ENCODE measurements at places on chromosomes 5 and 9. TPM values are rescaled to one million over a fixed set of nuclear protein-coding genes. Genes with fewer than 3 reads are reported as not detected.

DNA sequence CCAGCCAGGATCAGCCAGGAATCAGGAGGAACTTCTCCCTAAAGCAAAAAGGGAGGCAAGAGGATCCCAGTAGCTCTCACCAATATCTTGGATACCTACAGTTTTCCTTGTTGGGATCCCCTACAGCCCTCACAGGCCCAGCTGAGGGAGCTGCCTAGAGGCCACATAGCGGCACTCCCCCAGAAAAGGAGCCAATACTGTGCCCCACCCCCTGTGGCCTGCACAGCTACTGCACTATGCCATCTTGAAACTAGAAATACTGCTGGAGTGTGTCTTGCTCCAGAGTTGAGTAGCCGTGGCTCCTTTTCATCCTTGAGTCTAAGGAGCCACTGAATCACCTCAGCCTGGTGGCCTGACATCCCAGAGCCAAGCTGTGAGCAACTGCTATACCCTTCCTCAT lies 22.3 kb upstream of the TRPM6 start:
- no peak for DNase-seq

The TMEM215 gene
- not detected for polyA plus RNA-seq

DNA sequence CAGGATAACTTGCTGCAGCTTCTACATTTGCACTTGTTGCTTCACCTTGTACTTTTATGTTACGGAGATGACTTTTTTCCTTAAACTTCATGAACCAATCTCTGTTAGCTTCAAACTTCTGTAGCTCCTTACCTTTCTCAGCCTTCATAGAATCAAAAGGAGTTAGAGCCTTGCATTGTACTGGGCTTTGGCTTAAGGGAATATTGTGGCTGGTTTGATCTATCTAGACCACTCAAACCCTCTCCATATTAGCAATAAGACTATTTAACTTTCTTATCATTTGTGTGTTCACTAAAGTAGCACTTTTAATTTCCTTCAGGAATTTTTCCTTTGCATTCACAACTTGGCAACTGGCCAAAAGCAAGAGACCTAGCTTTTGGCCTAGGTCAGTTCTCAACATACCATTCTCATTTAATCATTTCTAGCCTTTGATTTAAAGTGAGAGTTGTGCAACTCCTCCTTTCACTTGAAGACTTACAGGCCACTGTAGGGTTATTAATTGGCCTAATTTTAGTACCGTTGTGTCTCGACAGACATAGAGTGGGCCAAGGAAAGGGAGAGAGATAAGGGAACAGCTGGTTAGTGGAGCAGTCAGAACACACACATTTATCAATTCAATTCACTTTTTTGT lies 63.7 kb downstream of the SHOC1 start:
- DNase-seq: no peak

- DNase-seq: no peak
These were observed 30.6 kb downstream of the SYK start for GRCh38 chr9:90832261-90832660.

DNA sequence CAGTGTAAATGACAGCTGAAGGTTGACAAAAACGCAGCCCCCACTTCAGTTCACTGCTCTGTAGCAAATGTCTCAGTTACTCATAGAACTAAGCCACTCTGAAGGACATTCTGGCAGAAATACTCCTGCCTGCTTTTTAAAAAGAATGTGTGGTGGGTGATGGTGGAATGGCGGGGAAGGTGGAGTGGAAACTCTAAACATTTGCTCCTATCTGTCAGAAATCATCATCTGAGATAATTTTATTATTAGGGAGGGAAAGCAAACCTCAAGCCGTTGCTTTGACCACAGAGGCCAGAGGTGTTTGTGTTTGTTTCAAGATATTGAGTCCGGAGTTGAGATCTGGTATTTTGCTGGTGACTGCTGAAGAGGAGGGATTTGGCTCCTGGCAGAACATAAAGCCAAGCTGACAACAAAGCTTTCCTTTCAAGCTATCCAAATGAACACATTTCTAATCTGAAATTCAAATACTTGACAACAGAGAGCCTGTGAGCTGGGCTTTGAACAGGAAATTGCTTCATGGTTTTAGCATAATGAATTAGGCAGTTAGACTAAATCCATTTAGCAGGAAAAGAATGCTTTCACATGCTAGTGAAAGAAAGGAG lies 362.7 kb downstream of the CSNK1G3 start:
- peak; percentile 14 for DNase-seq

- no peak for DNase-seq
These were observed 204.2 kb downstream of the ARHGAP26 start for GRCh38 chr5:142974409-142974808.

The ENTPD2 gene
- 0.96 TPM for polyA plus RNA-seq

DNA sequence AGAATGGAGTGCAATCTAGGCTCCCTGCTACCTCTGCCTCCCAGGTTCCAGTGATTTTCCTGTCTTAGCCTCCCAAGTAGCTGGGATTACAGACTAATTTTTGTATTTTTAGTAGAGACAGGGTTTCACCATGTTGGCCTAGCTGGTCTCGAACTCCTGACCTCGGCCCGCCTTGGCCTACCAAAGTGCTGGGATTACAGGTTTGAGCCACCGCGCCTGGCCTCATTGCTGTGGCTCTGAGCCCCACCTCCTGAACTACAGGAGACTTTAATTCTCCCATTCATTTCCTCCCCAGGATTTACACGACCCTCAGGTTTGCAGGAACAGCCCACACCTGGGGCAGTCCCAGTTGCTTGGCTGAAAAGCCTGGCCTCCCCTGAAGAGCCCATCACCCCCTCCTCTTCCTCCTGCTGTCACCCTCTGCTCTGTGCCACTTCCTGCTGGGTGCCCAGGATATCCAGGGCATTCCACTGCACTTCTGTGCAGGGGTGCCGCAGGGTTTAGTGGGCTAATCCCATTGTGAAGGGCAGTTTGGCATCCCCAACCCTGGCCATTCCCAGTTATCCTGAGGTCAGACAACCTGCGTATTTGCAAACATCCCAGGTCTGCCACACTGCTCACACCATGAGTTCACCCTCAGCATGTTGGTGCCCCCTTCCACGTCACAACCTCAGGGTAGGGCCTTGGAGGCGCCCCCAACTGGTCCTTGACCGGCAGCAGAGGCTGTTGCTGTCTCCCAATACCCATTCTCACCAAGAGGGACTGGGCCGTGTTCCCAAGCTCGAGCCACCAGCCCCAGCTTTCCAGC lies 265.0 kb upstream of the IRX4 start:
- DNase-seq: no peak

The DROSHA gene
- 40.9 TPM for polyA plus RNA-seq

- DNase-seq: no peak
These were observed 29.3 kb downstream of the PLAC8L1 start for GRCh38 chr5:146076028-146076427.

DNA sequence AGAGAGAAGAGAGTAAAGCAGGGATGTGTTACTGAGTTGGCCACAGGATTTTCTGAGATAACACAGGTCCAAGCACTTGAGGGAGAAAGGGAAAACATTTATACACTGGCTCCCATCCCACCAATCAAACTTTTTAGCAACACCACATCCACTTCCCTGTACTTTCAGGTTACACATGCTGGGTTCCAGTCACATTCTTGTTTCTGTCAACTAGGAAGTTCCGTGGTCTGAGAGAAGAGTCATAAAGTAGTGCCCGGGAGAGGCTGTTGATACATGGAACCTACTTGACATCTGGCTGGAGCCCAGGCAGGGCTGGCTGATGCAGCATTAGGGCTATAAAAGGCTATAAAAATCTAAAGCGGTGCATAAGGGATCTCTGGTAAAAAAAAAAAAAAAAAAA lies 473.9 kb upstream of the COX7C start:
- DNase-seq: peak; percentile 24

The SH3PXD2B gene
- 5.7 TPM for polyA plus RNA-seq

The ACER2 gene
- polyA plus RNA-seq: 0.52 TPM

- DNase-seq: no peak
These were observed 106.2 kb upstream of the TXNDC8 start for GRCh38 chr9:110443866-110444220.

DNA sequence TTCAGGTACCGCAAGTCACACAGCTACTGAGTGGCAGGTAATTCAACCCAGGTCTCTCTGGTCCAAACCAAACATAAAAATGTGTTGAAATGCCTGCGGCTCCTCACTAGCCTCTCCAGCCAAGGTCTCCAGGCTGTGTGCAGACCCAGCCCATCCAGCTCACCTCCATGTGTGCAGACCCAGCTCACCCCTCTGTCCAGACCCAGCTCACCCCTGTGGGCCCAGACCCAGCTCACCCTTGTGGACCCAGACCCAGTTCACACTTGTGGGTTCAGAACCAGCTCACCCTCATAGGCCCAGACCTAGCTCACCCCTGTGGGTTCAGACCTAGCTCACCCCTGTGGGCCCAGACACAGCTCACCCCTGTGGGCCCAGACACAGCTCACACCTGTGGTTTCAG lies 188.0 kb upstream of the ADCY2 start:
- DNase-seq: no peak

Measured in heart right ventricle (tissue), 16 donors.